Keratinocyte (primary cell): ENCODE measurements at places on chromosomes 1 and 21. TPM values are rescaled to one million over a fixed set of nuclear protein-coding genes. Genes with fewer than 3 reads are reported as not detected.

DNA sequence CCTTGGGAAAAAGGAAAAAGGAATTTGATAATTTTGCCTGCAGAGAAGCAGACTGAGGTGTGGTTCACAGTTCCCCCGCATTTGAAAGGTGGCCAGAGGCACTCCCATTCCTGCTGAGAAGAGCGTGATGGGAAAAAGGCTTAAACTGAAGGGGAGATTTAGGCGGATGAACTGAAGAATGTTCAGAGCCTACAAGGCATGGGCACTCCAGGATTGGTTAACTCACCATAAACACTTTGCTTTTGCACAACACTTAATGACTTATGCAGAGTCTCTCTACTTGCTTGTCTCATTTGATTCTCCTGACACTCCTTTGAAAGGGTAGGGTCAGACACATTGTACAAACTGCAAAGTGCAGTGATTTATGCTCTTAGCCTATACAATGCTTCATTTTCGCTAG, 119.6 kb upstream of the RUNX1 start:
- H3K4me3 ChIP-seq = no peak overlapping the region
- no peaks in the 10 kb centered on the region for H3K36me3 ChIP-seq
- no peaks in the 10 kb centered on the region for H3K27me3 ChIP-seq
- H3K4me1 ChIP-seq = peaks cover 18% of the 10 kb centered on the region
- DNase-seq = no peak

RNF187 gene
- polyA plus RNA-seq = 37.2 to 65.8 TPM (median 51.6 TPM) in 3 replicates

DNA sequence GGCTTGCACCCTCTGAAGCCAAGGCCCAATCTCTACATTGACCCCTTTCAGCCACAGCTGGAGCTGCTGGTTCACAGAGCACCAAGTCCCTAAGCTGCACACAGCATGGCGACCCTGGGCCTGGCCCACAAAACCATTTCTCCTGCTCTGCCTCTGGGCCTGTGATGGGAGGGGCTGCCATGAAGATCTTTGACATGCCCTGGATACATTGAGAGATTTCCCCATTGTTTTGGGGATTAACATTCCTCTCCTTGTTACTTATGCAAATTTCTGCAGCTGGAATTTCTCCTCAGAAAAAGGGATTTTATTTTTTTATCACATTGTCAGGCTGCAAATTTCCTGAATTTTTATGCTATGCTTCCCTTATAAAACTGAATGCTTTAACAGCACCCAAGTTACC, 235.8 kb downstream of the COL11A1 start:
- no peaks in the 10 kb centered on the region for H3K36me3 ChIP-seq
- DNase-seq = no peak
- no peak overlapping the region for H3K4me3 ChIP-seq
- no peaks in the 10 kb centered on the region for H3K4me1 ChIP-seq
- H3K27me3 ChIP-seq = no peaks in the 10 kb centered on the region

GRCh38 chr1:156486421-156487344, 13.9 kb downstream of the MEF2D start:
- peaks cover 33% of the 10 kb centered on the region for H3K36me3 ChIP-seq
- no peak overlapping the region for H3K4me3 ChIP-seq
- no peak for DNase-seq
- peaks cover 29% of the 10 kb centered on the region for H3K4me1 ChIP-seq

CYP4B1 gene
- polyA plus RNA-seq = 0.49 to 3.9 TPM (median 2.1 TPM) in 3 replicates

GRCh38 chr1:85427331-85427730, 37.6 kb downstream of the DDAH1 start:
- no peak overlapping the region for H3K27ac ChIP-seq
- no peak overlapping the region for H3K4me3 ChIP-seq
- H3K4me1 ChIP-seq = no peaks in the 10 kb centered on the region
- DNase-seq = no peak

NDUFS2 gene
- polyA plus RNA-seq = 105 to 136 TPM (median 135 TPM) in 3 replicates

DNA sequence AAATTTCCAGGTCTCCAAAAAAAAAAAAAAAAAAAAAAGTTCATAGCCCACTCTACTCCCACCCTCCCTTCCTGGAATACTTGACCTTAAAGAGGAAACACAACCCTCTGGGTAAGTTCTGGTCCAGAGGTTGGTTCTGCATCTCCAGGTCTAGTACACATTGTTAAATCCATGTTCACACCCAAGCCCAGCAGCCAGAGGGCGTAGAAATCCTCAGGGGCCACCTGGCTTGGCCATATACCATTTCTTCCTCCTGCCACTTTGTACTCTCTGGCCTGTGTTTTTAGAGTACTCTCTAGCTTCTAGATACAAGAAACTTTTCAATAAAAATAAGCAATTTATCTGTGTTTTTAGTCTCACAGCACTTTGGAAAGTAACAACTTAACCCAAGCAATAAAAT, 89.3 kb downstream of the PHTF1 start:
- H3K4me1 ChIP-seq = no peaks in the 10 kb centered on the region
- DNase-seq = no peak
- no peak overlapping the region for H3K27ac ChIP-seq
- no peak overlapping the region for H3K4me3 ChIP-seq
- no peaks in the 10 kb centered on the region for H3K36me3 ChIP-seq
- no peaks in the 10 kb centered on the region for H3K27me3 ChIP-seq

GRCh38 chr1:90358448-90358847, 358.7 kb downstream of the BARHL2 start:
- H3K4me1 ChIP-seq = no peaks in the 10 kb centered on the region
- no peak for DNase-seq
- H3K36me3 ChIP-seq = no peaks in the 10 kb centered on the region

YOD1 gene
- polyA plus RNA-seq = 3.2 to 5.2 TPM (median 3.4 TPM) in 3 replicates

DNA sequence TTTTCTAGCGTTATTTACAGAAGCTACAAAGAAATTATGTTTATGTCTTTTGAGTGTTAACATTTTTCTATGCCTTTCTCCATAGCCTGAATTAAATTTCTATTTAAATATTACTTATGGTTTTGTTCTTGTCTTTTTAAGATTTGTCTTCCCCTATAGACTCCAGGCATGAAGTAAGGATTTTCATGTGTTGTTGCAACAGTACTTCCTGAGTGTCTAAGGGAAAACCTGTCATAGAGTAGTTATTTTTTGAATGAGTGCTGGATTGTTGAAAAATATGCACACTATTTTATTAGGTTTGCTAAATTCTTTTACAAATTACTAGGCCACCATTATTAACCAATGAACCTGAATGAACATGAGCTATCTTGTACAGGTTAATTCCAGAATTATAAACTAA, 27.1 kb downstream of the SAMSN1 start:
- no peaks in the 10 kb centered on the region for H3K27me3 ChIP-seq
- no peak overlapping the region for H3K27ac ChIP-seq
- H3K36me3 ChIP-seq = no peaks in the 10 kb centered on the region
- no peak for DNase-seq

MASP2 gene
- polyA plus RNA-seq = 0.03 TPM in 3 replicates

IL12RB2 gene
- polyA plus RNA-seq = 0.63 to 1.0 TPM (median 0.67 TPM) in 3 replicates

DNA sequence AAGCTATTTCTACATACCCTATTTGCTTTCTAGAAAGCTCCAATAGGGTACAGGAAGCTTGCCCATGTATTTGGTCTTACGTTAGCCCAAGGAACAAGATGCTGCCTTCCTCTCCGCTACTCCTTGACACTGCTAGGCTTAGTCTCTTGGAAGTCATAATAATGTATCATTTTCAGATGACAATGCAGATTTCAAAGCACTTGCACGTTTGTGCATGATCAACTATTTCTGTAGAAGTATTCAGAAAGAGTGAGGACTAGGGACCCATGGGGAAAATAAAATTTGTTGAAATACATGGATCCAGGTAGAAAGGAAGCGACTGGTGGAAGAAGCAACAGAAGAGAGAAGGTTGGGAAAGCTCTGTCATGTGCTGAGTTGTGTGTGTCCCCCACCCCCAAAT, 211.8 kb upstream of the C1orf105 start:
- DNase-seq = no peak
- no peak overlapping the region for H3K4me3 ChIP-seq
- H3K4me1 ChIP-seq = no peaks in the 10 kb centered on the region
- no peaks in the 10 kb centered on the region for H3K27me3 ChIP-seq
- no peak overlapping the region for H3K27ac ChIP-seq

DNA sequence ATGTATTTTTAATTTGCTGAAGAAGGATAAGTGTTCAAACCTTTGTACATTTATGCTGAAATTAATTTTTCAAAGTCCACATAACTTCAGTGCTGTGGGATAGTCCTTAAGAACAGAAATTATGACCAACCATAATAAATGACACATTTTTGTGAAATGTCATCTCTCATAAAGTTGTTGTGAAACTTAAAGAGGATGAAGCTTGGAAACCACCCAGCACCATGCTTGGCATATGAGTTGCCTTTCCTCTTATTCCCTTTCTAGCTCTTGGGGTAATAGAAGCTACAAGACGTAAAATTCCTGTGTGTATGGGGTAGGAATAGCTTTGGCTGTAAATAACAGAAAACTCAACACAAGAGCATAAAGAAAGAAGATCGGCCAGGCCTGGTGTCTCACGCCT, 18.9 kb upstream of the USP24 start:
- H3K4me1 ChIP-seq = peaks cover 13% of the 10 kb centered on the region
- H3K36me3 ChIP-seq = no peaks in the 10 kb centered on the region
- H3K27ac ChIP-seq = no peak overlapping the region
- DNase-seq = no peak
- H3K27me3 ChIP-seq = no peaks in the 10 kb centered on the region

RUNX1 gene
- polyA plus RNA-seq = 25.5 to 91.0 TPM (median 44.9 TPM) in 3 replicates

NEGR1 gene
- polyA plus RNA-seq = 0.30 to 1.6 TPM (median 1.6 TPM) in 3 replicates

RHD gene
- polyA plus RNA-seq = not detected in 3 replicates

GRCh38 chr1:1332774-1333480, 1.8 kb downstream of the TAS1R3 start:
- H3K27me3 ChIP-seq = peaks cover 11% of the 10 kb centered on the region
- no peak overlapping the region for H3K4me3 ChIP-seq
- H3K36me3 ChIP-seq = peaks cover 11% of the 10 kb centered on the region
- no peak for DNase-seq
- H3K4me1 ChIP-seq = peaks cover 32% of the 10 kb centered on the region

GRCh38 chr1:248229360-248229908, 1.8 kb upstream of the OR2M4 start:
- no peaks in the 10 kb centered on the region for H3K36me3 ChIP-seq
- no peaks in the 10 kb centered on the region for H3K4me1 ChIP-seq
- DNase-seq = no peak

GRCh38 chr1:206987873-206988272, 17.6 kb upstream of the FCAMR start:
- no peak for DNase-seq
- no peaks in the 10 kb centered on the region for H3K27me3 ChIP-seq
- H3K36me3 ChIP-seq = no peaks in the 10 kb centered on the region
- H3K27ac ChIP-seq = no peak overlapping the region
- no peak overlapping the region for H3K4me3 ChIP-seq

IGSF3 gene
- polyA plus RNA-seq = 47.4 to 83.3 TPM (median 53.4 TPM) in 3 replicates

DNA sequence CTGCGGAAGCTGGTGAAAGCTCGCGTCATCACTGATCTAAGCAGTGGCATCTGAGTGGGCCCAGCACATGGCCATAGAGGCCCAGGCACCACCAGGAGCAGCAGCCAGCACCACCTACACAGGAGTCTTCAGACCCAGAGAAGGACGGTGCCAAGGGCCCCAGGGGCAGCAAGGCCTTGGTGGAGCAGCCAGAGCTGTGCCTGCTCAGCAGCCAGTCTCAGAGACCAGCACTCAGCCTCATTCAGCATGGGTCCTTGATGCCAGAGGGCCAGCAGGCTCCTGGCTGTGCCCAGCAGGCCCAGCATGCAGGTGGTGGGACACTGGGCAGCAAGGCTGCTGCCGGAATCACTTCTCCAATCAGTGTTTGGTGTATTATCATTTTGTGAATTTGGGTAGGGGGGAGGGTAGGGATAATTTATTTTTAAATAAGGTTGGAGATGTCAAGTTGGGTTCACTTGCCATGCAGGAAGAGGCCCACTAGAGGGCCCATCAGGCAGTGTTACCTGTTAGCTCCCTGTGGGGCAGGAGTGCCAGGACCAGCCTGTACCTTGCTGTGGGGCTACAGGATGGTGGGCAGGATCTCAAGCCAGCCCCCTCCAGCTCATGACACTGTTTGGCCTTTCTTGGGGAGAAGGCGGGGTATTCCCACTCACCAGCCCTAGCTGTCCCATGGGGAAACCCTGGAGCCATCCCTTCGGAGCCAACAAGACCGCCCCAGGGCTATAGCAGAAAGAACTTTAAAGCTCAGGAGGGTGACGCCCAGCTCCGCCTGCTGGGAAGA, 3.2 kb upstream of the ARTN start:
- H3K4me1 ChIP-seq = peaks cover 57% of the 10 kb centered on the region
- DNase-seq = no peak
- no peak overlapping the region for H3K4me3 ChIP-seq
- no peaks in the 10 kb centered on the region for H3K27me3 ChIP-seq
- H3K36me3 ChIP-seq = peaks cover 7% of the 10 kb centered on the region

DNA sequence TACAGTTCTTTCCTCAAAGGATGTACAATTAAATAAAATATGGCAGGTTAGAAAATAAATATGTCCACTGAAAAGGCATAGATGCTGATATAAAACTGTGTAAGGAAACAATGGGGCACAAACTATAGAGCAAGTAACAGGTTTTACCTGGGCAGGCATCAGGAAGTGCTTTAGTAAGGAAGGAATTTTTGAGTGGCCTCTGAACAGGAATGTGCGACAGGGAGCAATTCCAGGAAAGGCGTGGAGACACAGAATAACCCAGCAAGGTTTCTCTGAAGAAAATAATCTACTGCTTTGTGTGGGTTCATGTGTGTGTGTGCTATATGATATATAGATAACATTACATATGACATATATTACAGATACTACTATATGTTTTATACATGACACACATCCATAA, 128.4 kb downstream of the RGS21 start:
- no peak overlapping the region for H3K27ac ChIP-seq
- H3K4me1 ChIP-seq = peaks cover 15% of the 10 kb centered on the region
- no peak overlapping the region for H3K4me3 ChIP-seq
- no peaks in the 10 kb centered on the region for H3K36me3 ChIP-seq
- DNase-seq = no peak
- no peaks in the 10 kb centered on the region for H3K27me3 ChIP-seq

GRCh38 chr1:30738040-30738714, 14.8 kb upstream of the MATN1 start:
- H3K4me3 ChIP-seq = no peak overlapping the region
- H3K36me3 ChIP-seq = no peaks in the 10 kb centered on the region
- DNase-seq = no peak
- no peak overlapping the region for H3K27ac ChIP-seq
- no peaks in the 10 kb centered on the region for H3K27me3 ChIP-seq
- peaks cover 12% of the 10 kb centered on the region for H3K4me1 ChIP-seq

DNA sequence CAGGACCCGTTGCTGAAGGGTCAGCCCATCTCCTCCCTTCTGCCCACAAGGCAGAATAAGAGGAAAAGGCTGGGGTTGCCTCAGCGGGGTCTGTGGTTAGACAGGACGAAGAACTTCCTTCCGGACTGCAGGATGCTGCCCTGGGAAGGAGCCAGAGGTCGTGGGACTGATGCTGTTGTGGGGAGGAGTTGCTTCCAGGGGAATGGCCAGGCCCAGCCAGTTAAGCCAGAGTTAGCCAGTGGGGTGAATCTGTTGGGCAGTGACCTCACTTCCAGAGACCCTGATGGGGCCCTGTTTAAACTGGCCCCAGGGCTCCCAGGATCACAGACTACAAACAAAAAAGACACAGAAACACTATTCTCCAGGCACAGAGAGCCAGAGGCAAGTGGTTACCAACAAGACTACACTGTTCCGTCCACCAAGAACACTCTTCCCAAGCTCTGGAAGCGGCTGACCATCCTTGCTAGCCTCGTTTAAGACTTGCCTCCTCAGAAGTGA, 13.0 kb downstream of the FAM229A start:
- peaks cover 21% of the 10 kb centered on the region for H3K4me1 ChIP-seq
- H3K27ac ChIP-seq = no peak overlapping the region
- no peak for DNase-seq
- H3K36me3 ChIP-seq = peaks cover 4% of the 10 kb centered on the region

RAP1GAP gene
- polyA plus RNA-seq = 0.95 to 1.6 TPM (median 1.1 TPM) in 3 replicates
